ENCODE measurements at places on chromosomes 6 and 20. TPM values are rescaled to one million over a fixed set of nuclear protein-coding genes. Genes with fewer than 3 reads are reported as not detected.

COX4I2 gene
- total RNA-seq, result 13.5 TPM

HEY2 gene
- 1.4 TPM for total RNA-seq

OR2J3 gene
- not detected for total RNA-seq

KIF25 gene
- total RNA-seq, result 1.2 TPM

TMX4 gene
- total RNA-seq, result 29.4 TPM

GGTLC1 gene
- total RNA-seq, result 6.1 TPM

CALHM6 gene
- total RNA-seq, result 6.4 TPM

PAX1 gene
- total RNA-seq, result not detected

COL9A3 gene
- total RNA-seq, result 2.3 TPM

FHL5 gene
- total RNA-seq, result 15.1 TPM

RIPPLY2 gene
- not detected for total RNA-seq

SPATS1 gene
- total RNA-seq, result 0.45 TPM

ZNF334 gene
- total RNA-seq, result 6.2 TPM

BHLHE23 gene
- total RNA-seq, result not detected

TRAPPC3L gene
- 0.13 TPM for total RNA-seq

GRCh38 chr6:96823743-96824142 is 13.5 kb downstream of the GPR63 start:
- no peak for DNase-seq

GRCh38 chr6:44896701-44897100 is 431.4 kb upstream of the RUNX2 start:
- DNase-seq, result no peak

DNA sequence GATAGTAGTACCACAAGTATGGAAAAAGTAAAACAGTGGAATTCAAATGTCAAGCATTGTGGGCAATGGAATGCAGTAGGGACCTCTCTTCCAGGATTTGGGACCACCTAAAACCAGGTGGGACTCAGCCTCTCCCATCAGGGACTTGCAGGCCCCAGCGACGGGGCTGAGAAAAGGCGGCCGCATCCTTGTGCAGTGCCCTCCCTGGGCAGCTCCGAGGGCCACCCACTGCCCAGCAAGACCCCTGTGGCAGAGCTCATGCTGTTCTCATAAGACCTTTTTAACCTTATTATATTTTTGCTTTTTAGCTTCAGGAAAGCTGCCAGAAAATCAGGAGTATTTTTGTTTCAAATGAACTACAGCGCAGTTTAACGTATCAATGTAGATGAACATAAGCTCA is 142.6 kb upstream of the RPS6KA2 start:
- no peak for DNase-seq

GRCh38 chr6:167496707-167497106 is 171.8 kb downstream of the TTLL2 start:
- no peak for DNase-seq

DNA sequence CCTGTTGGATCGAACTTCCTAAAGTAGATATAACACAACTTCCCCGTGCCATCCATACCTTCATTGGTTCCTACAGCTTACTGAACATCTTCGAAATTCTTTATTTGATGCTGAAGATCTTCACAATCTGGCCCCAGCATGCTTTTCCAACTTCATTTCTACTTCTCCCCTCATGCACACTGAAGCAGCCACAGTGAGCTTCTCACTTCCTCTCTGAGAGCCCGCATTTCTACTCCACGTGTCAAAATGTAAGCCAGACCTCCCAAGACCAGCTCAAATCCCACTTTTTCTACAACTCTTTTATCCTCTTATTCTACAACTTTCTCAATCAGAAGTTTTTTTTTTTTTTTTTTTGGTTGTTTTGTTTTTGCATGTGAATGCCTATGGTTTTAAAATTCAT is 254.7 kb downstream of the GMPR start:
- no peak for DNase-seq

- no peak for DNase-seq
Measured at GRCh38 chr20:45370571-45371160, 7.5 kb downstream of the TP53TG5 start.

- no peak for DNase-seq
Measured at GRCh38 chr6:53464927-53465460, 79.9 kb downstream of the GCLC start.

DNA sequence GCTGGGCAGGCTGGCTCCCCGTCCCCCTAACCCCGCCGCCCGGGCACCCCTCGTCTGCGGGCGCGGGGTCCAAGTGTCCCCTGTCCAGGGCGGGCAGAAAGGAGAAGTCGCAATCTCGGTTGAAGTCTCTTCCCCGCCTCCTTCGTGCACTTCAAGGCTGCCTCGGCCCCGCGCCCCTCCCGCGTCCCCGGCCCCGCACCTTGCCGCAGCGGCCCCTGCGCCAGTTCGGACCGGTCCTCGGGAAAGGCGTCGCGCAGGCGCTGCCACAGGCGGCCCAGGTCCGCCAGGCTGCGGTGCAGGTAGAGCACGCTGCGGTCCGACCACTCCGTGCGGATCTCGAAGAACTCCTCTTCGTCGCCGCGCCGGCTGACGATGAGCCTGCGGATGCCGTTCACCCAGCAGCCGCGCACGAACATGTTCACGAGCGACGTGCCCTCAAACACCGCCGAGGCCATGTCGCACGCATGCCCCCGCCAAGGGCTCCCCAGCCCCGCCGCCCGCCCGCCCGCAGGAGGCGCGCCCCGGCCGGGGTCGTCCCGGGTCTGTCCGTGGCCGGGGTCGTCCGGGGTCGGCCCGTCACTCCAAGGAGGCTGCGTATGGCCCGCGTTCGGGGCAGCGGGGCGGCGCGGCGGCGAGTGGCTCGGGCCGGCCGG is at the start of gene PXDC1:
Gene PXDC1, minus strand, starts transcription at position 637 of the 653 bp plus-strand sequence. Its CDS starts 182 bp downstream, at position 455.
- DNase-seq, result no peak

DNA sequence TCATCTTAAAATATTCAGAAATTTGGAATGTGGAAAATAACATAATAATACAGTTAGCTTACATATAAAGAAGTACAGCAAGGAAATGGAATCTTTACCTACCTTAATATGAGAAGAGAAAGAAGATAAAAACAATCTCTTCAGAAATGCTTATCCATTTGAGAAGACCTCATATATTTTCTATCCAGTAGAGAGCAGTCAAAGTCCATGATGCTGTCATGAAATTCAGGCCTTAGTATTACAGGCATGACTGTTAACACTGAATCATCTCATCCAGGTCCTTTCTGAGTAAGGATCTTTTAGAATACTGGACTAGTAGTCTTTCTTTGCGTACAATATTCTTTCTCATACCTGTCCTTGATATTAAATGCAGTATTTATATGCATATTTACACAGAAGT is 713.4 kb downstream of the CD109 start:
- peak; percentile 41 for DNase-seq

DNA sequence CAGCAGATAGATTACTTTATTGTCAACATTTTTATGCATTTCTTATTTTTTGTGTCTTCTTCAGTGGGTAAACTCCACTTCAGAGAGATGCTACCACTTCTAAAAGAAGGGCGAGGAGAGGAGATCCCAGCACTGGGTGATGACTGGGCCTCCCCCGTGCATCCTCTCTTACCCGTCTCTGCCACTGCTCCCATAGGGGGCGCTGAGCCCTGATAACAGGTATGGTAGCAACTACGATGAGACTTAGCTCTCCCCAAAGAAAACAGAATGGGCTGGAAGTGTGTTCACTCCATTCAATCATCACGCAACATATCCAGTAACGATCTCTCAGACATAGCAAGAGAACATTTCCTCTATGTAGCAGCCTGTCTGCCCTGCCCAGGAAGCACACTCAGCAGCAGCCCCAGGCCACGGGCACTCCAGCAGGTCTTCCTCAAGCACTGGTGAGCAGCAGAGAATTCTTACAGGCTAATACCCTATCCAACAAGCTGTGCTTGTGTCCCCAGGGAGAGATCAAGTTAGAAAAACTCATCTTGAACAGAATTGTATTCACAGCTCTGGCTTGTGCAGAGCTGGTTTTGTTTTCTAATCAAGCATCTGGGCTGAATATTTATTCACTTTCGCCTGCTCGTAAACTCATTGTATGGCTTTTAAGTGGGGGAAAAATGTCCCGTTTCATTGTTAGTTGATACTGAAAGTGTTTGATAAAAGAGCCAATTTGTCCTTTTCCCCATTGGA is 533.1 kb upstream of the CDH4 start:
- no peak for DNase-seq

DNA sequence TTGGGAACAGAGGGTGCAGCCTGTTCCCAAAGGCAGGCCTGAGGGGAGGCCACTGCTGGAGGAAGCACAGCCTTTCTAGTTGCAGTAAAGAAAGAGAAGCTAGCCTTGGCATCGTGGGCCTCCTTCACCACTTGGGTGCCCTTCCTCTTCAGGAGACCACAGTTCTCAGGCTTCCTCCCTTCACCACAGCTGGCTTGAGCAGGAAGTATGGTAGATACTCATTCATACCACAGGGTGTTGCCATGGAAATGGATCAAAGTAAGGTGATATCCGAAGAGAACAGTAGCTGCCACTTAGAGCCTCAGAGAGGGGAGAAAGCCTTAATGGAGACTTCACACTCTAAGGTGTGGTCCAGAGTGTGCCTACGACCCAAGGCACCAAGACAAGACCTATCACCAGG is 120.4 kb upstream of the RIPOR2 start:
- DNase-seq, result no peak

DNA sequence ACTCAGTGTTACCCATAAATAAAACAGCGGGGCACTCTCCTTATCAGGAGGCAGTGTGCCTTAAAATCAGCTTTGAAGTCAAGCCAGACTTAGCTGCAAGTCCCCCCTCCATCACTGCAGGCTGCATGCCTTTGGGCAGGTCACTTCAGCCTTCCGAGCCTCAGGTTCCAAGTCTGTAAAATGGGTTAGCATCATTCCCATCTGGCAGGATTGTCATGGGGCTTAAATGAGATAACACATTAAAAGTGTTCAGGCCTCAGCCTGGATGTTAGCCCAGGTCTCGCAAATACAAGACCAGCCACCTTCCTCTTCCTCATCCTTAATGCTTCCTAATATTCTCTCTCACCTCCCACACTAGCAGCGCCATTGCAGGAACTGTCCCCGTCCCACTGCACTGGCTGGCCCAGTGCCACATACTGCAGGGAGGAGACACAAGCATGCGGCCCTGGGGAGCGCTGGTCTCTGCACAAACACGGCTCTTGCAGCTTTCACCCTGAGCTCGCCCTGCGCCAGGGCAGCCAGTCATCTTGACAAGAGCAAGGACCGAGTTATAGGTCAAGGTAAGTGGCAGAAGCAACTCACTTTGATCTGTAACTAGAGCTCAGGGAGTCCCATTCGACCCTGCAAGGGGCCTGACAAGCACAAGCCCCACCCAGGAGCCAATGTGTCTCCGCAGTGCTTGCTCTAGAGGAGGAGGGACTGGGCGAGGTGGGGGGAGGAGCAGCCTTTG is 564.6 kb upstream of the AGPAT4 start:
- DNase-seq, result no peak

GRCh38 chr6:140758169-140758877 is 1374.4 kb upstream of the GJE1 start:
- DNase-seq, result no peak

DNA sequence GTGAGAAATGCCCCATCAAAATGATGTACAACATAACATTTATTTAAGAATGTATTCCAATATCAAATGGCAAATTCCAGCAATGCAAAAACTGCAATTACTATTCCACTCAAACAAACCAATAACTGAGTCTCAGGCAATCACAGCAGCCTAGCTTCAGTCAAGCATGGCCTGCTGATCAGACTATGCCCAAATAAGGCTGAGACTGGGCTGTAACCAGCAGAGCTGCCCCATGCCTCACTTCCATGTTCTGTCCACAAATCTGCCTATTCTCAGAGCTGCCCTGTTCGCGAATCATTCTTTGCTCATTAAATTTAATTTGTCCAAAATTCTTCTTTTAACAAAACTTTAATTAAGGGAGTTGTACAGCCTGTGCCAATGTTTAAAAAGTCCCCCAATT is 155.4 kb downstream of the FNDC1 start:
- no peak for DNase-seq

DNA sequence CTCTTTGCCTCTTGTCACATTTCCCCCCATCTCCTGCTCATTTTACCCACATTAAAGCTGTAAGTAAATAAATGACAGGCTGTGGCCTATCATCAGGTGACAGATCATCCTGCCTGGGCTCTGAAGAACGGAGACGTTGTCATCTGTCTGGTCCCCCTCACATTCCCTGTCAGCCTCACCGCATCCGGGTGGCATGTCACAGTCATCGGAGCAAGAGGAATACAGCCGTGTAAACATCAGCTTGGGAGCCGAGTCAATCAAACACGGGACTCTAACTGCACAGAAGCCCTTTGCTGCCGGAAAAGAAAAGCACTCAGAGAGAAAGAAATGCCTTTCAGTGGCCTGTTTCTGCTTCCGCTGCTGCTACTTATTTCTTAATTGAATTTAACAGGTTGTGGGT is 371.9 kb upstream of the ID4 start:
- DNase-seq, result no peak

GRCh38 chr6:71400852-71401251 is 112.2 kb downstream of the OGFRL1 start:
- no peak for DNase-seq

GRCh38 chr6:11428371-11428770 is 109.2 kb upstream of the TMEM170B start:
- no peak for DNase-seq

DNA sequence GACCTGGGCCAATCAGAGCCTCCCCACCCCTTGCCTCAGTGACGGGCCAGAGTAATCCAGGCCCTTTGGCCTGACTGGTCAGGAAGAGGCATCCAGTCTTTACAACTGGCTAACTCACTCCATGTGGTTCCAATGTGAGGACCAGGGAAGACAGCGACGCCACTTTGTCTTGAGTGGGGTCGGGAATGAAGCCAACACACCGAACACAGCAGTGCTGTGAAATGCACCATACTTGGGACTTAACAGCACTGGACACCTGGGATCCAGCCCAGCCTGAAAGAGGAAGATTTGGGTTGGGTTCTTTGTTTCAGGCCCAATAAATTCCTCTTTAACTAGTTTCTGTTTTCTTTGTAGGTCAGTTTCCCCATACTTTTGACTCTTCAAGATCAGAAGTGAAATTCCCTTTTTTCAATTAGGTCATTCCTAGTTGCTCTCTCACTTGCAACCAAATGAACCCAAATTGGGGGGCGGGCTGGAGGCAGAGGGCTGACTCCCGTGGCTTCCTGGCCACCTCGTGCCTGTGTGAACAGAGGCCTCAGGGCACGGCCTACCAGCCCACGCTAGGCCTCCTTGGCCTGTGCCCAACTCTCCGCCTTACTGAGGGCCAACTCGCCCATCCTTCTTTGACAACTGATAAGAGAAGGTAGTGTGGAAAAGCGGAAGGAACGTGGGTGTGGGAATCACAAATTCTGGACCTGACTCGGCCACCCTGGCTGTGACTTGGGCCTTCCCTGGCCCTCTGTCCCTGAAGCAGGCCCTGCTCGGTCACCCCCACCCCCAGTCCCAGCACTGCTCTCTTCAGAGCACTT is 17.1 kb downstream of the SULF2 start:
- DNase-seq, result no peak

- DNase-seq, result no peak
Measured at GRCh38 chr6:12383448-12383847, 93.3 kb downstream of the EDN1 start.

GRCh38 chr6:21158149-21158548 is 435.4 kb upstream of the SOX4 start:
- DNase-seq, result no peak

- DNase-seq, result no peak
Measured at GRCh38 chr6:157537556-157537955, 156.6 kb downstream of the ZDHHC14 start.

Measured in left lung (tissue), 14 donors.